Naive B cell (primary cell): ENCODE measurements at places on chromosomes 5 and 9. TPM values are rescaled to one million over a fixed set of nuclear protein-coding genes. Genes with fewer than 3 reads are reported as not detected.

Gene FOXD1
- not detected for polyA plus RNA-seq

Gene OR1J4
- polyA plus RNA-seq: not detected

- H3K4me1 ChIP-seq: peaks cover 5% of the 10 kb centered on the region
- H3K4me3 ChIP-seq: no peak overlapping the region
- DNase-seq: no peak
- no peaks in the 10 kb centered on the region for H3K36me3 ChIP-seq
- H3K27me3 ChIP-seq: no peaks in the 10 kb centered on the region
- no peak overlapping the region for H3K27ac ChIP-seq
Measured at GRCh38 chr9:131598121-131598520, 52.8 kb downstream of the PRRT1B start.

GRCh38 chr5:95130941-95131340 is 154.0 kb downstream of the MCTP1 start:
- H3K4me3 ChIP-seq: no peak overlapping the region
- H3K27me3 ChIP-seq: peaks cover 5% of the 10 kb centered on the region
- DNase-seq: no peak
- H3K36me3 ChIP-seq: no peaks in the 10 kb centered on the region
- no peaks in the 10 kb centered on the region for H3K4me1 ChIP-seq

DNA sequence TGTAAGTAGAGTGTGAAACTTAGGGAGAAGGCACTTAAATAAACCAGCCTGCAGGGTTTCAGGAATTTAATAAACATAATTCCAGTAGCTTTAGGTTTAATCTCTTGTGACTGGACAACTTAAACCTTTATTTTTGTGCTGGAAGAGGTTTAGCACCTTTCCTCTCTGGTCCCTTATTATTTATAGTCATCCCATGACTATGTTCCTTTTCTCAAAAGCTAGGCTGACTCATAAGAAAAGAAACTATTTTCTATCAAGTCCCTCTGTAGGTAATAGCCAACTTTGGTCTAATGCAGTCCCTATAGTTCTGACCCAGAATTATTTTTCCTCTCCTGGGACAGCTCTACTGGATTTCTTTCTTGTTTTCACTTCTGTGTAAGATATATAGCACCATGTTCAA is 588.9 kb downstream of the NR2F1-AS1 start:
- peaks cover 7% of the 10 kb centered on the region for H3K36me3 ChIP-seq
- no peak for DNase-seq
- H3K4me3 ChIP-seq: no peak overlapping the region
- no peaks in the 10 kb centered on the region for H3K27me3 ChIP-seq

DNA sequence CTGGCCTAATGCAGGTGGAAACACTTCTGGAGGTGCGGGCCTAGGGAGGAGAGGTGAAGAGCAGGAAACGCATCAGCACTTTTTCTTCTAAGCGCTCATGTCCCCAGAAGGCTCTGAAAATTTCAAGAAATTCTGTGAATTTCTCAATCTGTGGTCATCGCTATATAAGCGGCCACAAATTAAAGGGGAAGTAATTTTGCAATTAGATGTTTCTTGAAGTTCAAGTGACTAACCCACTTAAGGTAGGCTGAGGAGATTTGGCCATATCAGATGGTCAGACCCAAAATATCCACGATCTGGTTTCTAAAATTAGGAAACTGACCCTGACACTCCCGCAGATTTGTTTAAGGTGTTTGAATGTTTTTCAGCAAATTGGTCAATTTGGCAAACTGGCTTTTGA is 16.6 kb upstream of the HMGCR start:
- peaks cover 7% of the 10 kb centered on the region for H3K4me1 ChIP-seq
- no peak for DNase-seq
- H3K27ac ChIP-seq: no peak overlapping the region
- peaks cover 26% of the 10 kb centered on the region for H3K27me3 ChIP-seq
- H3K4me3 ChIP-seq: no peak overlapping the region

- no peak overlapping the region for H3K27ac ChIP-seq
- DNase-seq: no peak
- H3K27me3 ChIP-seq: peaks cover 37% of the 10 kb centered on the region
- no peaks in the 10 kb centered on the region for H3K36me3 ChIP-seq
Measured at GRCh38 chr5:113343343-113343742, 91.4 kb downstream of the TSSK1B start.

DNA sequence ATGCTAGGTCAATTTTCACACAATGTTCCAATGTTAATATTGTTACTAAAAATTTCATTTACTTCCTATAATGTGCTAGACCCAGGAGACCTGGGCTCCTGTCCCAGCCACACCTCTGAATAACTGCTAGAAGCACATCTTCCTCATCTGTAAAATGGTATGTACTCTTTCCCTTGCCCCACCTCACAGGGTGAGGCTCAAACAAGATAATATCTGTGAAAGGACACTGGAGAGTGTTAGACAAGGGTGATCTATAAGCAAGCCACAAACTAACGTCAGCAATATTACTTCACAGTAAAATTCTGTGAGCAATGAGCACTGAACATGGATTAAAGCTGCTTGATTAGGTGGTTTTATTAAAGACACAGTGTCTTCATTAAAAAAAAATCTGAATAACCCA is 186.4 kb downstream of the EPB41L4A start:
- peaks cover 4% of the 10 kb centered on the region for H3K27me3 ChIP-seq
- no peaks in the 10 kb centered on the region for H3K4me1 ChIP-seq
- peak overlapping the region; percentile 5 for H3K27ac ChIP-seq
- H3K36me3 ChIP-seq: no peaks in the 10 kb centered on the region

Gene SLC6A18
- polyA plus RNA-seq: not detected

GRCh38 chr9:130088051-130088450 is 34.3 kb downstream of the GPR107 start:
- no peak for DNase-seq
- peaks cover 5% of the 10 kb centered on the region for H3K4me1 ChIP-seq
- no peak overlapping the region for H3K27ac ChIP-seq
- H3K36me3 ChIP-seq: peaks cover 24% of the 10 kb centered on the region
- no peaks in the 10 kb centered on the region for H3K27me3 ChIP-seq

DNA sequence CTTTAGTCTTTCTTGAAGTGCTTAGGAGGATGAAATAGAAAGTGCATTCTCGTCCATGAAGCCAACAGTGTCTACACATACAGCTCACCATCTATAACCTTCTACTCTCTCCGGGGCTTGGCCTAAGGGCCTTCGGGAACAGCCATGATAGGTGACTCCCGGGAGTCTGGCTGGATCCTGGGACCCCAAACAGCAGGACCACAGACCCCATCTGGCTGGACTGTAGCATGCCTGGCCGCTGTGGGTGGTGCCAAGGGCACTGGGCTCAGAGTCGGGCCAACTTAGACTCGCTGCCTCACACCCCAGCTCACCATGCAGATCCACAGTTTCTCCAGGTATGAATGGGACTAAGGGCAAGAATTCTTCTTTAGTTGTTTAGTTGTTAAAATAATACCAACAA is 16.3 kb downstream of the GABBR2 start:
- H3K27ac ChIP-seq: no peak overlapping the region
- no peak overlapping the region for H3K4me3 ChIP-seq
- H3K36me3 ChIP-seq: no peaks in the 10 kb centered on the region
- peaks cover 8% of the 10 kb centered on the region for H3K27me3 ChIP-seq
- no peak for DNase-seq

- no peaks in the 10 kb centered on the region for H3K36me3 ChIP-seq
- H3K27me3 ChIP-seq: peaks cover 24% of the 10 kb centered on the region
- H3K4me3 ChIP-seq: no peak overlapping the region
Measured at GRCh38 chr5:72722792-72723452, 93.5 kb upstream of the TNPO1 start.

DNA sequence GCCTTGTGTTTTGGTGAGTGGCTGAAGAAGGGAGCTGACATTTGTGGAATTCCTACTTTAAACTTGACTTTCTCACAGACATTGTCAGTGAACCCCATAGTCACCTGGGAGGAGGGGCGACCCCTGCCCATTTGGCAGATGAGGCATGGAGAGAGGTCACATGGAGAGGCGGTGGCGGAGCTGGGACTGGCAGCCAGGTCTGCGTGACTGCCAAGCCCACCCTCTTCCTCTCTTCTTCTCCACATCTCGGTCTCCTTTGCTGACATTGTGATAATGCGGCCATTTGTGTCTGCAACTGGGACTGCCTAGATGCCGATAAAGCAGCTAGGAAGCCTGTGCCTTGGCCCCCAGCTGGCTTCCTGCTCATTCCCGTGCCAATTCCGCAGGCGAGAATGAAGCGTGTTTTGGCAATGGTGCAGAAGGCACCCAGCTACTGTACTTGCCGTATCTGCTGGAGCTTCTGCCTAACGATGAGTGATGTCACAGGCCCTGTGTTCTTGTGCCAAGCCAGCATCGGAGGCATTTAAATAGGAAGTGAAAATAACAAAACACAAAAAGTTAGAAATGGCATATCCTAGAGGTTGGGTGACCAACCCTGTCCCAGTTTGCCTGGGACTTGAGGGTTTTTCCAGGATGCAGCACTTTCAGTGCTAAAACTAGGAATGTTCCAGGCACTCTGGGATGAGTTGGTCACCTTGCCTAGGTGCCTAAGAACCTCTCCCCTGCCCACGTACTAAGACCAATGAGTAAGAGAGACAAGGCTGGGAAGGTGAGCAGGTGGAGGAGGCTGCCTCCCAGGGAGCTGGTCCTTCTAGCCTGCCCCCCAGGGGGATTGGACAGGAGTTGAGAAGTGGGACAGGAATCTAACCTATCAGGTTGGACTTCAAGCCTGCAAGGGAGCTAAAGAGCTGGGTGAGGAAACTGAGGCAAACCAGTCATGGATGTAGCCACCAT is 23.6 kb downstream of the OLFML2A start:
- H3K4me3 ChIP-seq: no peak overlapping the region
- DNase-seq: peak; percentile 72
- peaks cover 55% of the 10 kb centered on the region for H3K4me1 ChIP-seq
- H3K27me3 ChIP-seq: no peaks in the 10 kb centered on the region
- H3K27ac ChIP-seq: peak overlapping the region; percentile 96

- no peaks in the 10 kb centered on the region for H3K27me3 ChIP-seq
- DNase-seq: peak; percentile 63
- no peak overlapping the region for H3K27ac ChIP-seq
- no peaks in the 10 kb centered on the region for H3K4me1 ChIP-seq
- H3K4me3 ChIP-seq: no peak overlapping the region
Measured at GRCh38 chr5:41856644-41857491, 13.4 kb downstream of the OXCT1 start.

DNA sequence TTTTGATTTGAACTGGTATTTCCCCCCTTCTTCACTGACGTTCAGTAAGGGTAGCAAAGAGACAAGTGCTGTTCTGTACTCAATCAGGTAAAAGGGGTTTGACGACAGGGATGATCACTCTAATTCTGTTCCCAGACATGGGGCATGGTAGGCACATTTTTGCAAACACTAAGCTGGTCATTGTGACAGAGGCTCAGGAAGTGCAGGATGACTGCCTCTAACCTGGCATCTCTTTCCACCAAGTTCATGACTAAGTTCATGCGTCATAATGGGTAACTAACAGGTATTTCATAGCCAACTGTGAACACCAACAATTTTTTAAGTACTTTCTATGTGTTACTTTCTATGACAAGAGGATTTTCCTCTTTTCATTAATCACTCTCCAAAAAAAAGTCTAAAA is 166.5 kb downstream of the MAPKAP1 start:
- H3K27ac ChIP-seq: peak overlapping the region; percentile 27
- peaks cover 33% of the 10 kb centered on the region for H3K36me3 ChIP-seq
- no peak overlapping the region for H3K4me3 ChIP-seq
